ENCODE measurements at places on chromosomes 5 and 9.

- DNase-seq, result no peak
Measured at GRCh38 chr9:77063645-77064285, 44.3 kb downstream of the FOXB2 start.

- DNase-seq, result no peak
Measured at GRCh38 chr5:125870256-125870655, 553.0 kb upstream of the GRAMD2B start.

DNA sequence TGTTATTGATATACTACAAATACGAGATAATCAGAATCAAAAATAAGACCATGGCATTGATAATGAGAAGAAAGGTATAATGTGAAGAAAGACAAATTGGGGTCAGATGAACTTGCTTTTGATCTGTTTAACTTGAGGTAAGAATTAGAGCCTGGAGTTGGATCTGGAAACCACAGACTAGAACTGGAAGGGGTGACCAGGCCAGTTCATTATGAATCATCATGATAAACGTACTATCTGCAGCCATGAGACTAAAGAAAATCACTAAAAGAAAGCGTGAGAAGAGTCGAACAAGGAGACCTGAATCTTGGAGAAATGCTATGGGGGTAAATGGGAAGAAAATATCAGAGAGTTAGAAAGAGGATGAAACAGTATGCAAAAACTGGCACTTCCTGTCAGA, 967.5 kb downstream of the NR2F1-AS1 start:
- DNase-seq, result no peak

GRCh38 chr5:76337953-76338451, 65.1 kb upstream of the IQGAP2 start:
- peak; percentile 55 for DNase-seq

DNA sequence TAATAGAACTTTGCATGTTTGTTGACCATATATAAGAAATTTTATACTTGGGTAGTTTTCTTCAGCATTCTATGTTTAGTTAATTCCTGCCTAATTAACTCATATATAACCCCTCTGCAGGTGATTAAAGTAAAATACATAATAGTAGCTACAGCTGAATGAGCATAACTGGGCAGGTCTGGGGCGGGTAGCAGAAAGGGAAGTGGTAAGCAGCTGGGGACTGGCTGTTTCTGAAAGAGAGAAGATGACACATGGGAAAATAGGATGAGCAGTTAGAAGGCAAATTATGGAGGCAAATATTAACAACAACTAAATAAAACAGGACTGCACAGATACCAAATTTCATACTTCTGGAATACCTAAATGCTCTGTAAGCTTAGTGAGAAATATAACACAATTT, 128.1 kb downstream of the CPLANE1 start:
- no peak for DNase-seq

DNA sequence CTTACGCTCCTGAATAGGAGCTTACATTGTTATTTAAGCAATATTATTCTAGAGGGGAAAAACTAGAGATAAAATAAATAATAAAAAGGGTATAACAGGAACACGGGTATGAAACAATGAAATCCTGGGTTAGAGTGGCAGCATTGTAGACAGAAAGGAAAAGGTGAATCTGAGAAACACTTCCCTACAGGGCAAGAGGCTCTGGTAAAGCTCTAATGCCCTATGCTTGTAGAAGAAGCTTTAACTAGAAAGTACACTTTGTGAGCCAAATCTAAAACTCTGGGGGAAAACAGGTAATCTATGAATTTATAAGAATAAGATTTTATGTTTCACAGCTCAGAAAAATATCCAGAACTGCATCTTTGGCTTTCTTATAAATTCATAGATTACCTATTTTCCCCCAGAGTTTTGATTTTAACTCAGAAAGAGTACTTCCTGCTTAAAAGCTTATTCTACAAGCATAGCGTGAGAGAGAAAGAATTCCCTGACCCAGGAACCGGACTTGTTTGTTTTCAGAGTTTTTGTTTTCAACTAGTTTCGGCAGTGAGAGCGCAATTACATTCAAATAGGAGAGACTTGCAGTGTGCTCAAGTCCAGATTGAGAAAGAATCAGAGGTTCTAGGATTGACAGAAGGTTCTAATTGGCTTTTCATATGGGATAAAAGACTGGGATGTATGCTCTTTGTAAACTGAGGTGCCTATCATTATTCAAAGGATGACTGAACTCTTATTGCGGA, 651.0 kb upstream of the RORB start:
- no peak for DNase-seq

DNA sequence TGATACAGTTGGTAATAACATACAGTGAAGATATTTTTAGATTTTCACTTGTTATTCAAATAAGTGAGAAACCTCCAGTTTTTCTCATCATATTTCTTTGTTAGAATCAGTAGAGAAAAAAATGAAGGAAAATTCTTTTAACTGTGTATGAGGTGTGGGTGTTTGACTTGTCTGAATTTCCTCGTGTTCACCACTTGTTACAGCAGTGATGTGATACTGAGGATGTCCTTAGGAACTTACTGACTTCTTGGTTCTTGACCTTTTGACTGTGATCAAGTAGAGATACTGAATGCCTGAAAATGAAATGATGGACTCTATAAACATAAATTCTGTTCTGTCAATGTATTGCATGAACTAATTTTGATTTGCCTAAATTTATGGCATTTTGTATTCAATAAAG, 10.7 kb downstream of the PBX3 start:
- DNase-seq, result no peak

DNA sequence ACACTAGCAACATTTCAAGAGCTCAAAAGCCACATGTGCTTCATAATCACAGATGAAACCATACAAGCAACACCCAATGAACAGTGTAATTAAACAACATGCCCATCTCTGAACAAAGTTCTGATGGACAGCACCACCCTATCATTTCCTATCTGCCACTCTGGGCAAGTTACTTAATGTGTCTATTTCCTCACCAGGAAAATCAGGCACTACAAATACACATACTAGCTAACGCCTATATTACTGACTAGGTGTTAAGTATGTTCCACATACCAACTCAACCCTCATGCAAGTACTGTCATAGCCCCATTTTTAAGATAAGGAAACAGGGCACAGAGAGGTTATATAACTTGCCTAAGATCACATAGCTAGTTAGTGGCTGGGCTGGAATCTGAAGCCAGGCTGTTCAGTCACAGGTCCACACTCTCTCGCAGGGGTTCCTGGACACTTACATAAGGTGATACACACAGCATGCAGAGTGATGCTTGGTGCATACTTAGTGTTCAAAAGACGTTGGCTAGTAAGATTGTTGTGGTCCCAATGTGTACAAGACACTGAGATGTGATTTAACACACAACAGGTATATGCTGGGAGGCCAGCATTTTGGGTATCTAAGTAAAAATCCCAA, 24.2 kb downstream of the CORO2A start:
- DNase-seq, result peak; percentile 12

- no peak for DNase-seq
Measured at GRCh38 chr5:67238191-67238590, 41.6 kb upstream of the CD180 start.

GRCh38 chr5:122815218-122815767, 30.1 kb upstream of the SNX24 start:
- DNase-seq, result no peak

DNA sequence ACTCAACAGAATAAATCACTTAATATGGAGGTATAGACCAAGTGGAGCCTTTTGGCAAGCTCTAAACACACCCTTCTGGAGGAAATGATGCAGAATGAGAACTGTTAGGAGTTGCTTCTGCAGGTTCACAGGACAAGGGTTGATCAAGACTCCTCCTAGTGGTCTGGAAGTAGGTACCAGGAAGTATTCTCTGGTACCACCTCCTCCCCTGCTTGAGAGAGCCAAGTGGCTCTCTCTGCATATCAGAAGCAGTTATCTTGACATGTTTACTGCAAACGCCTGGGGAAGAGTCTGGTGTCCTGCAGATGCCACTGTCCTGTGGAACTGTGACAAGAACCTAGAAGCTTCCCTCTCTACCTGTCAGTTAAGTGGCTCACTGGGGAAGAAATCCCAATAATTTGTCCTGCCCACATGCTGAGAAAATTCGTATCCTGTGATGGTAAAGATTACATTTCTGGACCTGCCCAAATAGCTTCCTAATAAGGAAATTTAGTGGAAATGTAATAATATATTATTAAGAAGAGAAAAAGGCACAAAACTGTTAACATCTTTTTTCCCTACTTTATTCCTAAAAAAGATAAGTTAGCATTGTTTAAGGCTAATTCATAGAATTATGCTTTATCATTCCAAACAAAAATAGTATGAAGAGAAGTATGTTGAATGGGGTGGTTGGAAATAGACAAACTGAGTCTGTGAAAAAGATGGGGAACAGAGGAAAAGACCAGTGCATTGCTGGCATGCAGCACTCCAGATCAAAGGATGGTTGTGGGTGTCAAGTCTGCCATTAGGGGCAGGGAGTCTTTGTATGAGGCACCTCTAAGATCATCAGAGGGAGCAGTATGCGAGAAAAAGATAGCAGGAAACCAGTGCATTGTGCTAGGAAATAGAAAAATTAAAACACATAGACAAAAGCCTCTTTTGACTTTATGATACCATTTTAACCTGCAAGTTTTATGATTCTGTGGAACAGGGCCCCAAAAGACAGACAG, 118.8 kb downstream of the CDC42SE2 start:
- peak; percentile 65 for DNase-seq

DNA sequence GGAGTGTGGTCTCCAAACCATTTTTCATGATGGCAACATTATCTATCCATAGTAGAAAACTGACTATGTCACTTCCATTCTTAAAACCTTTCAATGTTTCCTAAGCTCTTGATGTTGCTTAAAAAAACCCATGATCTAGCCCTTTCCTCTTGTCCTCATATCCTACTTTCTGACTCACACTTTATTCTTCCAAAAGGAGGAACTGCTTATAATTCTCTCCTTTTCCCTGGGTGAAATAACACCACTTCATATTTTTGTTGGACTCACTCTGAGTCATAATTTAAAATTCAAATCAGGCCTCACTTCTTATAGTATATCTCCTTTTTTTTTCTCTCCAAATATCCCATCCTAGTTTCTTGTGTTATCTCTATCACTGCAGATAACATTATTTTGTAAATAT, 513.9 kb downstream of the MAN2A1 start:
- DNase-seq, result no peak

- DNase-seq, result no peak
Measured at GRCh38 chr5:51379331-51379700, 3.9 kb upstream of the ISL1 start.

GRCh38 chr9:93121316-93122241, 12.5 kb downstream of the NINJ1 start:
- no peak for DNase-seq

DNA sequence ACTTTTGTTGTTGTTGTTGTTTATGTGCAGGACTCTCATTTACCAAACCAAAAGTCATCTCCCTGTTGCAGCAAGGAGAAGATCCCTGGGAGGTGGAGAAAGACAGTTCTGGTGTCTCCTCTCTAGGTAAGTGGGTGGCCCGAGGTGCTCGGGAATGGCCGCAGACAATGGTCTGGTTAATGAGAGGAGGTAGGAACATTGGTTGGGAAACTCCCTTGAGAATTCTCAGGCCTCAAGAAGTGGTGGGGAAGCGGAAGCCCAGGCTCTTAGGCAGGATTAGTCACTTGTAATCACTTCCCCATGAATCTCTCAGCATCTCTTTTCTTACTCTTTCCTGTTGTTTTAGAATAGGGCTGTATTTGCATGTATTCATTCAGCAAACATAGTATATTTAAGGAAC, 7.2 kb downstream of the ZNF354B start:
- peak; percentile 17 for DNase-seq

GRCh38 chr5:15615859-15616258, 115.9 kb downstream of the FBXL7 start:
- DNase-seq, result no peak

DNA sequence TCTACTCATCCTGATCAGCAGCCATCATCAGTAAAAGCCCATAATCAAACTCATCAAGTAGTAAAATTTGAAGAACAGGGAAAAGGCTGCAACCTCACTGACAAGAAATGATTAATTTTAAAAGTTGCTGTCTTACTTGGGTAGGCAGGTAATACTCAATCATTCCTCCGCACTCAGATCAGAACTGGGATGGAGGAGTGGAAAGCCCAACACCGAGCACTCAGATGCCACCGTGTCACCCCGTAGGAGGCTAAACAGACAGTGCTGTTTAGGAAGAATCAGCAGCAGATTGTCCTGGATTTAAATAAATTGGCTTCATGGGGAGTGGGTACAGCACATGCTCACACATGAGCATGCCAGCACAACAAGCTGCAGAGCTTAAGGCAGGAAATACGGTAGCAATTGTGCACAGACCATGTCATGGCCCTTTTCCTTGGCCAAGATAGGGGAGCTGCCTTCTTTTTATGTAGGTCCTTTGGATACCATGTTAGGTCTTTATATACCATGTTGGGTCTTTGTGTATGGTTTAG, 92.6 kb upstream of the CDH6 start:
- DNase-seq, result no peak
